Naive thymus-derived CD8-positive, alpha-beta T cell (primary cell): ENCODE measurements at places on chromosomes 3 and 15. TPM values are rescaled to one million over a fixed set of nuclear protein-coding genes. Genes with fewer than 3 reads are reported as not detected.

KBTBD13 gene
- not detected for total RNA-seq

DNA sequence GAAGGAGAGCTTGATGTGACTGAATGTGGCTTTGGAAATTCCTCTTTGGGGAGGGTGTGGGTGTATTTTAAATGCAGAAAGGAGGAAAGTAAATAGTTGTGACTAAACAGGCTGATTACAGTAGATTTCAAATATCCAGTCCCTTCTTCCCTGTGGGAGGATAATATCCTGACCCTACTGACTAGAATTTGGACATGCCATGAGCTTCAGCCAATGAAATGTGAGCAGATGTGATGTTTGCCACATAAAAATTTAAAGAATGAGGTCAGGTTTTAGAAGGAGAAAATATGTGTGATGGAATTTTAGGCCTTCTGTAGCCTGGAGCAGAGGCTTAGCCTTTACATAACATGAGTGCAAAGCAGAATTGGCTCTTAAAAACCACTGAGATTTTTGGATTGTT is 1218.9 kb downstream of the ROBO2 start:
- DNase-seq, result no peak

DNA sequence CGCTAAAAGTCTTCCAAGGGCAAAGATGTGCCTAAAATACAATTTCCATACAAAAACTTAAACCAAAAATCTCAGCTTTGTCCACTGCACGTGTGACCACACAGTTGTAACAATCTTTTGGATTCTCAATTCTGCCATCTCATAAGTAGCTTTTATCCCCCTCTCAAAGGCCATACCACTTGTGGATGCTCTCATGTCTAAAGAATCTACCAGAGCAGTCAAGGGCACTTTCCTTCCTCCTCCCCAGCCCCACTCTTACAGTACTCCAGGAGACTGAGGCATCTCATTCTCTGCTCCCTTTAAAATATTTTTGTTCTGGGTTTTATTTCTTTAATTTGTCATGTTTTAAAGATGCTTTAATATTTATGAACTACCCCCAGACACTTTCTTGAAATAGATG is 102.3 kb upstream of the PFN2 start:
- DNase-seq, result no peak

- DNase-seq, result no peak
Measured at GRCh38 chr15:33907326-33907725, 61.0 kb upstream of the CHRM5 start.
